Activated CD4-positive, alpha-beta T cell treated with anti-CD3 and anti-CD28 coated beads, Interleukin-2, amount 50 U/mL, for 4 hours (primary cell): ENCODE measurements at places on chromosomes 6 and 20.

- no peak for DNase-seq
These were observed 10.5 kb downstream of the ZNFX1 start for GRCh38 chr20:49267327-49267726.

DNA sequence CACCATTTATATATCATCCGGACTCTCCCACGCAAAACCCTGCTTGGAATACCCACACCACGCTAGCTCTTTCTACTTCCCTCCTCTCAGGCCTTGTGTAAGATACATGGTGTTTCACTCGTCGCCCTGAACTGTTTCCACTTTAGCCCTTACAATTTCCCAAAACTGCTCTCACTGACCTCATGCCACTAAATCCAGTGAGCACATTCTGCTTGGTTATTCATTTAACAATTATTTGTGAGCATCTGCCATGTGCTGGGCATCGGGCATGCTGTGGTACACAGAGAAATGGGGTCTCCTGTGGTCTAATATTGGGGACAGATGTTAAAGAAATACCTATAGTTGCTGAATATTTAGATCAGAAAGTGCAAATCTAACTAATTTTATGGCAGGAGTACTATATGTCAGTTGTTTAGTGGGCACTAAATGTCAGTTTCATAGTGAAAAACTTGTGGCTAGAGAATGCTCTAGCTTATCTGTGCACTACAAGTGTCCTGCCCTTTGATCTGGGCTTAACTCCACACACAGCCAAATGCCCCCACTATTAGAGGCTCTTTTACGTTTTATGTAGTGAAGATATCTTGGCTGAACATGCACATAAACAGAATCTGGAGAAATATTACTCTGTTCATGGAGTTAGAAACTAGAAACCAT is 41.0 kb downstream of the PLEKHG1 start:
- no peak for DNase-seq

- no peak for DNase-seq
These were observed 304.9 kb upstream of the JAG1 start for GRCh38 chr20:10978713-10979112.

DNA sequence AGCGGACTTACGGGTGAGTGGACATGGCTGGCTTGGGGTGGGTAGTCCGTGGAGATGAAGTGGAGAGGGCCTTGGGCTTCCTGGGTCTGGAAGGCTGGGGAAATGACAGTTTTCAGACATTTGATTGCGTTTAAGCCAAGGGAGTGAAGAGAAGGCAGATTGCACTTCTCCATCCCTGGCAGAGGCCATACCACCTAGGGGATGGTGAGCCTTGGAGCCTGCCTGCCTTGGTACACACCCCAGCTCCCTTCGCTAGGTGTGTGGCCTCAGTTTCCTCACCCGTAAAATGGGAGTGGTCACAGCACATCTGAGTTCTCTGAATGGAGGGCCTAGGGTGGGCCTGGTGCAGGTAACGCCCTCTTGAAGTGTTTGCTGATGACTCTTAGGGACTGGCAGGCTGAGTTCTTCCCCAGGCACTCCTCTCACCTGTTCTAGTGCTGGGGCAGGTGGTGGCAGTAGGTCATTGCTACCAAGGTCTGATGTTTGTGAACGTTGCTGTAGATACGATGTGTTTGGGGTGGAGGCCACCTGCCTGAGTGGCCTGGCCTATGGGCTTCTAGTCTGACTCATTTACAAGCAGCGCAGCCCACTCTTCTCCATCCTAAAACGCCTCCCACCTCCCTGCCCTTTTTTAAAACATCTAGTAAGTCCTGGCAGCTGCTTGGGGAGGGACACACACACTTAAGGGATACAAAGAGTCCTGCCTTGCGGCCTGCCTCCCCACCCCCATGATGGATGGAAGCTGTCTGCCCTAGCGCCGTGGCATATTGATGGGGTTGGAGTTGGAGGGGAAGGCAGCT is 2.3 kb downstream of the RBM38 start:
- no peak for DNase-seq

DNA sequence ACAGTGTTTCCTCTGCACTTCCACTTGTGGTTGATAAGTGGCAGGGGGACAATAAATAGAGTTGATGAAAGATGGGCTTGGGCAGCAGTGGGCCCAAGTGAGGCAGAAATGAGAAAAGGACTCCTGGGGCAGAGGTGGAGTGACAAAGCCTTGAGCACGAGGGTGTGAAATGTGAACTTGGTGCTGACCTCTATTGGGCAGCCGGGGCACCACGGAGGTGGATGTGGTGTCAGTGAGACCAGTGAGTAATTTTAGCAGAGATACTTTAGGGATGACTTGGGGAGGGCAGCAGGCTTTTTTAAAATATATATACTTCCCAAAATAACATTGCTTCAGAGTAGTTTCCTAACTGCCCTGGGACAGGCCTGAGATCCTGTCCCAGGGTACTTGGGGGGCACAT is 30.6 kb upstream of the MYLK2 start:
- DNase-seq: no peak

- DNase-seq: no peak
These were observed 30.3 kb downstream of the CD83 start for GRCh38 chr6:14147891-14148290.

DNA sequence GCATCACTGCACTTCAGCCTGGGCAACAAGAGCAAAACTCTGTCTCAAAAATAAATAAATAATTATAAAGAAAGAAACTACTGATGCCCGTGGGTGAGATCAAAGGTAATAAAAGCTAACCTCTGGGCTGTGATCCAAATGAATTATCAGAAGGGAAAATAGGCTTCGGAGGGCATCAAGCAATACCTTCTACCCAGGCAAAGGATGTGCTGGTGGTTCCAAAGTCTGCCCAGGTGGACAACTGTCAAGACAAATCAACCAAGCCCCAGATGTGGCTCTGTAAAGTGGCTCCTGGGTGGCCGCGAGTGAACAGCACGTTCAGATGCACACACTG is 95.6 kb downstream of the SCML4 start:
- no peak for DNase-seq

- no peak for DNase-seq
These were observed 13.2 kb downstream of the HDGFL1 start for GRCh38 chr6:22582417-22583205.

DNA sequence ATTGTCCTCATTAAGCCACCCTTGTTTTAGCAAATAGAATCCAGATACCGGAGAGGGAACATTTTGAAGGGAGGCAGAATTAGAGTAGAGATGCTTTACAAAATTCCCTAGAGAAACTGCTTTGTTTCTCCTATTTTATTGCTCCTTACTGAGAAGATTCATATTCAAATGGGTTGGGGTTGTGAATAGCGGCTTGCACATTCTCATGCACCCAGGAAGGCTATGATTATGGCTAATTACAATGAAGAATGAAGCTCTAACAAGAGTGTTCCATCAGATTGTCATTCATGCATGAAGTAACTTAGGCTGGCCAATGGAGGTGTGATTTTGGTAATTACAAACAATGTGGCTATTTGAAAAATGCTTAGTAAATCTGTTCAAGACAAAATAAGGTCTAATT is 129.6 kb downstream of the PACRG start:
- no peak for DNase-seq

DNA sequence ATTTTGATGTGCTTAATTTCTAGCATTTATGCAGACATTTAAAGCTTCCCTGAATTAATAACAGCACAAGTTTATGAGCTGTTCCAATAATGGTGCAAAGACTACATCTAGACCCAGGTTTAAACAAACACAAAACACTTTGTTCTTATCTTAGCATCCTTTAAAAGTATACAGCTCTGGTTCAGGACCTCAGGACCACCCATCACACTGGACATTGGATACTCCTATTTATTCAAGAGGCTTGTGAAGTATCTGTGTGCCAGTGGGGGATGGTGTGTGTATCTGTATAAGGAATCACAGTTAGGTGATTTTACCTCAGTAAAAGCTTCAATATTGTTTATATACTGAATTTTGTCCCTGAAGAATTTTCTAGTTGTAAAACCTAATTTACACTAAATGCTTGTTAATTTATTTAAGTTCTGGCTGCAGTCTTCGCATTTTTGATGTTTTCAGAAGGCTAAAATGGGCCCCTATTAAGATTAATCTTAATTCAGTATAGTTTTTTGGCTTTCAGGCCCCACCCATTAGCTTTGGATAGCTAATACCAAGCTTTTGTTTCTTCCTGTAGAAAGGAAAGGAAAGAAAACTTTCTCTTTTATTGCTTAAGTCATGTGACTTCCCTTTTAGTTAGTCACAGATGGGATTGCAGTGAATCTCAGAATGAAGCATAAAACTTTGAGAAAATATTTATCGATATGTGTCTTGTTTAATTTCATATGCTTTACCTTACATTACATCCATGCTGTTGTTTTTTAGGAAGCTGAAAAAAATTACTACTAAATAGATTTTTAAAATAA is 13.1 kb downstream of the LIN28B start:
- no peak for DNase-seq

- no peak for DNase-seq
These were observed 4.2 kb upstream of the UBE2J1 start for GRCh38 chr6:89356642-89357170.

DNA sequence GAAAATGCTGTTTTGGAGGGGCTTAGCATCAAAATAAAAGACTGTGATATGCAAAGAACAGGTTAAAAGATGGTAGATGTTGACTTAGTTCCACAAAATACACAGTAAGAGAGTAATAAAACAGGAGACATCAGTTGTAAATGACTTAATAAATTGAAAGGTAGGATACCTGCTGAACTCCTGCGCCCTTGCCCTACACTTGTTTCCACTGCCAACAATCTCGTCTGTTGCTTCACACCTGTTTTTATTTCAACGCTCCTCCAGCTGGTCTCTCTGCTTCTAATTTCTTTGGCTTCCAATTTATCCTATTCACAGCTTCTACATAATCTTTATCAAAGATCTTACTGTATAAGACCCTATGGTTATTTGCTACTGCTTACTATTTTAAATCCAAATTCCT is 115.9 kb upstream of the BEND3 start:
- no peak for DNase-seq

DNA sequence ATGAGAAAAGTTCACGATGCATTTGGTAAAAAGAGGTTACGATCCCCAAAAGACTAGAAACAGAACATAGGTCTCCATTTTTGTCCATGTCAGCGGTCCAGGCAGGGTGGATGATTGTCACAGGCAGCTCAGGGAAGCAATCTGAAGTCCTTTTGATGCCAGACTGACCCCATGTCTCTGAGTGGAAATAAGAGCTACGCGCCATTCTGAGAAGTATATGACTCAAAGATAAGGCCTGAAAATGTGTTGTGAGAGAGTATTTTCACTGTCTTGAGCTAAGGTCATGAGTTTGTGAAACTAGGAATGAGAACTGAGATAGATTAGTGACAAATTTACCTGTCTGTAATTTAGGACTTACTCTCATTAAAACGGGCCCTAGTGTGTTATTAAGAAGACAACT is 69.5 kb downstream of the LYRM4 start:
- no peak for DNase-seq

DNA sequence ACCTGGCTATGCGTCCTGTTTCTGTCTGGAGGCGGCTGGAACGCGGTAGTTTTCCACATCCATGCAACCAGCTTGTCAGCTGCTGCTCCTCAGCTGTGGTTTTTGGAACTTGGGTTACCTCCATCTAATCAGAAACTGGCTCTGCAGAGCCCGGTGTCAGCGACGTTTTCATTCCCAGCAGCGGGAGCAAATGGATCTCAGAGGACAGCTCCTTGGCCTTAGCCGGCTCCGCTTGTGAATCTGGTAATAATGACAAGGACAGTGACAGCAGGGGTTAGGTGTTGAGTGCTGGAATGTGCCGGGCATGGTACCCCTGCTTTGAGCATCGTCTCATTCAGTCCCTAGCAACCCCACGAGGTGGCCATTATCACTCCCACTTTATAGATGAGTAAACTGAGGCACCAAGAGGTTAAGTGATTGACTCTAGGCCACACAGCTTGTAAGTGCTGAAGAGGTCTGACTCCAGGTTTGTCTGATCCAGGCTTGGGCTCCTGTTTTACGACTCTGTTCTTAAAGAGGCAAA is 1.3 kb downstream of the SLCO4A1 start:
- no peak for DNase-seq

DNA sequence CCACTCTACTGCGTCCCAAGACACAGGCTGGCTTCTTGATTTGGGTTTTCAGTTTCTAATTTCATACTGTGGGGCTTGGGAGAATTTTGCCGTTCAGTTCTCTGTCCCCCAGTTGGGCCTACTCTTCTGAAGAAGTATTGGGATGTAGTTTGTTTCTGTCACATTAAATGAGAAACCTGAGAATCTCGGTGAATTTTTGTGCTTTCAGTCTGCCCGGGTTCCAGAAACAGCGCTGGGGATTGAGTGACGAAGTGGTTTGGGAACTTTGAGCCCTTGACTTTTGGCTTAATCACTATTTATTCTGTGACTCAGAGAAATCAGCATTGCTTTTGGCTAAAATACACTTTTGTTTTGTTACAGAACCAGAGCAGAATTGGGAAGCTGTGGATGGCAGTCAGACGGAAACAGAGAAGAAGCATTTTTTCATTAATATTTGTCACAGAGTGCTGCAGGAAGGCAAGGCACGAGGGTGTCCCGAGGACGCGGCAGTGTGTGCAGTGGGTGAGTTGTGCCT is 74.0 kb downstream of the IGF2R start:
- no peak for DNase-seq

DNA sequence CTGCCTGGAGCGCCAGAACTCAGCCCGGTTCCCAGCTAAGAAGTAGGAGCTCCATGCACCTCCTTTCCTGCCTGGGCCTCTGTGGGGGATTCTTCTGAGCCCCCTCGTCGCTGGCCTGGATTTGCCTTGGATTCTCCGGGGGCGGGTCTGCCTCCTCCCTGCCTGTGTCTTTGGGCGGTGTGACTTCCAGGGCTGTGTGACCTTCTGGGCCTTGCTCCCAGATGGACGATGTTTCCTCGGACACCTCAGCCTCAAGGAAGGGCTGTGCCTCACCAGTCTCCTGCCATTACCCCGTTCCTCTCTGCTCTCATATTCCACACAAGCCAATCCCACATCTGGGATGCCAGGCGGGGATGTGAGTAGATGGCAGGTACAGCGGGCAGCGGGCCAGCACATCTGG is 76.8 kb downstream of the ERMARD start:
- DNase-seq: no peak

GRCh38 chr6:72616406-72617015 is 5.4 kb upstream of the KCNQ5 start:
- DNase-seq: no peak

DNA sequence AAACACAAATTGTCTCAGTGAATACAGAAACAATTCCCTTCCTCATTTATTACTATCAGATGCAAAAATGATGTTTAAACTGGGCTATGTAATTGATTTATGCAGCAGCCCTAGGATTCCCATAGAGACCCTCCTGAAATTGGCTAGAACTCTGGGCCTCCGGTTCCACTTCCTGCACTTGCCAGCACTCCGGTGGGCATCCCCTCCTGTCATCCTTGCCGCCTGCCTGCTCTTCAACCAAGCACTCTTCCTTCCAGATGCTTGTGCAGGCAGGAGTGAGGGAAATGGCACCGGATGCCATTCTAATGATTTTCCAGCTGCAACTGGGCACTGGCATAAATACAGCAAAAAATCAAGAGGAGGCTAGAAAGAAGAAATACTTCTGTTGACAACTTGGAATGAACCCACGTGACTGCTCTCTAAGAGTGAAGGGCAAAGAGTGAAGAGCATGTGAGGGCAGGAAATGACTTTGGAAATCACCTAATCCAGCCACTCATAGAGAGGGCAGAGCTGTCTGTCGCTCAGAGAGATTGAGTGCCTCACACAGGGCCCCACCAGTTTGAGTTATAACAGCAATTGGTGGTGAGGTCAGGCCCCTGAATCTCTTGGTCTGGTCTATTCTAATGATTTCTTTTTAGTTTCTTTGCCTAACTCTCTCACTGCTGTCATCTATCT is 3.7 kb upstream of the NEDD9 start:
- DNase-seq: peak; percentile 28

GRCh38 chr20:57027777-57028176 is 238.7 kb downstream of the BMP7 start:
- no peak for DNase-seq
